ENCODE measurements at places on chromosomes 3 and 15.

GRCh38 chr3:146502887-146503460 is 33.6 kb upstream of the PLSCR2 start:
- peak; percentile 57 for DNase-seq

- DNase-seq, result no peak
Measured at GRCh38 chr3:155548195-155548594, 196.7 kb downstream of the PLCH1 start.

GRCh38 chr3:32457971-32458471 is 44.6 kb downstream of the CMTM6 start:
- DNase-seq, result no peak

GRCh38 chr3:10366651-10367101 is 45.8 kb upstream of the SEC13 start:
- DNase-seq, result no peak

DNA sequence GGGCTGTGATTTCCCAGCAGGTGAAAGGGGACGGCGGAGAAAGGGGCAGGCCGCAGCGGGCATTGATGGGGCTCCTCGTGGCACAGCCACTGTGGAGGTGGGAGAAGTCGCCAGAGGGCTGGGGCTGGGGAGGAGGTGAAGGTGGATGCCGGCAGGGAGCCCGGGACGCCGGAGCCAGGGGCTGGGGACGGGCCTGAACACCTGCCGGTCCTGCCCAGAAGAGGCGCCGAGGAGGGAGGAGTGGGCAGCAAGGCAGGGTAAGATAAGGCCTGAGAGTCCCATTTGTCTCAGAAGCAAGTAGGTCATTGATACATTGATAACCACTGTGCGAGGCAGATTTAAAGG is 571 bp upstream of the RARRES1 start:
- no peak for DNase-seq

DNA sequence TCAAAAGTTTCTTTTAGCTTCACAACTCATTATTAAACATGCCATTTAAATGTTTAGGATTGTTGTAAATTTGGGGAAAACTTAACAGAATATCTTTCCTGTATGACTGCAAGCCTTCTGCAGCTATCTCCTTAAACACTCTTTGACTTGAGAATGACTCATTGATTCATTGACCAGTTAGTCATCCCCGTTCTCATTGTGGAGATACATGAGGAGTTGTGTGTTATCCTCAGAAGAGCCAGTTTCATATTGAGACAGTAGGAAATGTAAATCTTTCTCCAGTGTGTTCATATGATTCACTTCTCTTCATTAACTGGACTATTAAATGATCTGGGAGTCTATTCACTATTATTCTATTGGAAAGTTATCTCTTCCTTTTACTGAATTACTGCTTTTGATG is 83.0 kb downstream of the CRYGS start:
- DNase-seq, result no peak

- no peak for DNase-seq
Measured at GRCh38 chr3:55556619-55557537, 69.8 kb upstream of the WNT5A start.

GRCh38 chr3:38459499-38460048 is 5.9 kb downstream of the ACVR2B start:
- DNase-seq, result no peak

DNA sequence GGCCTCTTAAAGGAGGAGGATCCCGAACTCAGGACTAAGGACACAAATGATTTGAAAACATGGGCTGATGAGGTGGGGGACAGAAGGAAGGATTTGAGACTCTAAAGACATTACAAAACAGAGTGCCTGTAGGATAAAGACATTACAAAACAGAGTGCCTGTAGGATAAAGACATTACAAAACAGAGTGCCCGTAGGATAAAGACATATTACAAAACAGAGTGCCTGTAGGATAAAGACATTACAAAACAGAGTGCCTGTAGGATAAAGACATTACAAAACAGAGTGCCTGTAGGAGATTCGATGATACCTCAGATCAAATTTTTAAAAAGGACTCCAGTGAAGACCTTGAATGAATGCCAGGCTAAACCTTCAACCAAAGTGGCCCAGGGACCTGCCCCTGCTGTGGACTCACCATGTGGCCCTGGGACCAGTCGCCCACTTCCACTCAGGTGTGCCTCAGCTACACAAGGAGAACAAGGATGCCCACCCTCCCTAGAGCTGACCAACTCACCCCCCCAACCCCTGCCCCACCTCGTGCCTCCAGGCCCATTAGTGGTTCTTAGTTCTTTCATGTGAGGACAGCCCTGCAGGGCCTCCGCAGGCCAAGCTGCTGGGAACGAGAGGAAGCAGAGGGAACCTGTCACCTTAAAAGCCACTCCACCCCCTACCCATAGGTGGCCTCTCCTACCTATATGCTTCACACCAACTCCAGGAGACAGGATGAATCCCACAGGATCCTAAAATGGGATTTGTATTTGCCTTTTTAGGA is 59.8 kb downstream of the SH3BP5 start:
- DNase-seq, result no peak

- DNase-seq, result no peak
Measured at GRCh38 chr3:28109829-28110228, 131.6 kb upstream of the CMC1 start.

GRCh38 chr15:47371939-47372338 is 345.4 kb upstream of the SEMA6D start:
- no peak for DNase-seq

DNA sequence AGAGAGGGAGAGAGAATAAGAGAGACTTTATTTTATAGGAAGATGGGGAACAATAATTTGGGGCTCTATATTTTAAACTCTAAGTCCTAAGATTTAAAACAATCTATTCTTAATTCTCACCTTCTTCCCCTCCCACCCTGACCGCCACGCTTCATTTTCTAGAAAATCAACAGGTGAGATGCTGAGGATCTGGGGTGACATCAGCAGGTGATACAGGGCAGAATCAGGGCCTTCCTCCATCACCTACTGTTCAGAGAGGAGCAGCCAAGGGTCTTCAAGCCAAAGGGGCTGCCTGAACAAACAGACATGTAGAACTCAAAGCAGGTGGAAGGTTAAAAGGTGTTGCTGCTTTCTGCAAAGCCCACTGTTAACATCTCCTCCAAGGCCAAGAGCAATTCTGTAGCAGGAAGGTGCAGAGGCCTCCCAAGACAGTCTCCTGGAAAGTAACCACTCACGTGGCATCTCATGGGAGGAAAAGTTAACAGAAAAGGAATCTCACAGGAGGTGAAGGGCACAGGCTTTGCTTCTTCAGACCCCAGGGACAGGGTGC is 183.6 kb upstream of the TLE3 start:
- no peak for DNase-seq

DNA sequence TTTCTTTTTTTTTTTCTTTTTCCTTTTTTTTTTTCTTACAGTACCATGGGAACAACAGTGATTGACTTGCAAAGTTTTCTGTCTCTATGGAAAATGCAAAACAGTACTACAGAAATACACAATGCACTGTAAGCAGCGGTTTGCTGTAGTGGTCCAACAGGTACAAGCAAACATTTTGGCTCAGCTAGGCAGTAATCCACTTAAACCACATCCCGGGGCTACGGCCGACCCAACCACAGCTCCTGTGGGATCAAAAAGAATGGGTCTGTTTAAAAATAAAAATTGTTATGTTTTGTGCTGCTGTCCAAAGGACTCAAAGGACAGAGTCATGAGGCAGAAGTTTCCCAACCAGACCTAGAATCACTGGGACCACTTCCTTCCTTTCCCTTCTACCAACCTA is 667.1 kb upstream of the ADAMTS9 start:
- DNase-seq, result no peak

- DNase-seq, result no peak
Measured at GRCh38 chr3:138440121-138440521, 5.7 kb downstream of the ESYT3 start.

- no peak for DNase-seq
Measured at GRCh38 chr3:187017511-187018230, 87.3 kb downstream of the ST6GAL1 start.

GRCh38 chr15:83653288-83653638 is 660 bp upstream of the ADAMTSL3 start:
- DNase-seq, result no peak

- DNase-seq, result no peak
Measured at GRCh38 chr3:151301787-151302186, 14.8 kb downstream of the GPR87 start.

- DNase-seq, result no peak
Measured at GRCh38 chr3:138135833-138136194, 3.6 kb upstream of the A4GNT start.

DNA sequence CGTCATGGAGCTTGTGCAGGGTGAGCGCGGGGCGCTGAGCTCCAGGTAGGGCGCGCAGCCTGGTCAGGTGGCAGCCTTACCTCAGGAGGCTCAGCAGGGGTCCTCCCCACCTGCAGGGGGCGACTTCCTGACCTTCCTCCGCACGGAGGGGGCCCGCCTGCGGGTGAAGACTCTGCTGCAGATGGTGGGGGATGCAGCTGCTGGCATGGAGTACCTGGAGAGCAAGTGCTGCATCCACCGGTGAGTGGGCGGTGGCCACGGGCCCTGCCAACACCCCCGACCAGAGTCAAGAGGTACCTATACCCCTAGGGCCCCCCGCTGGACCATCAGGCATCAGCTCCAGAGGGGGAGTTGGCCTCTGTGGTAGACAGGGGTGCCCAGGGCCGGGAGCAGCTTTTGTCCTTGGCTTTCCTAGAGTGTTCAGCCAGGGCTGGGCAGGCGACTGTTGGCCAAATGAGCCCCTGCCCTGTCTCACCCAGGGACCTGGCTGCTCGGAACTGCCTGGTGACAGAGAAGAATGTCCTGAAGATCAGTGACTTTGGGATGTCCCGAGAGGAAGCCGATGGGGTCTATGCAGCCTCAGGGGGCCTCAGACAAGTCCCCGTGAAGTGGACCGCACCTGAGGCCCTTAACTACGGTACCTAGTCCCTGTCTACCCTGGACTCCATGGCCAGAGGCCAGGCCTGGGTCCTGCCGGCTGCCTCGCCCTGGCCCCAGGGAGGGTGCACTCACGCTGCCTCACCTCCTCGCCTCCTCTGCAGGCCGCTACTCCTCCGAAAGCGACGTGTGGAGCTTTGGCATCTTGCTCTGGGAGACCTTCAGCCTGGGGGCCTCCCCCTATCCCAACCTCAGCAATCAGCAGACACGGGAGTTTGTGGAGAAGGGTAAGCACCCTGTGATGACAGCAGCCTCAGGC is 9.1 kb downstream of the FES start:
- no peak for DNase-seq

DNA sequence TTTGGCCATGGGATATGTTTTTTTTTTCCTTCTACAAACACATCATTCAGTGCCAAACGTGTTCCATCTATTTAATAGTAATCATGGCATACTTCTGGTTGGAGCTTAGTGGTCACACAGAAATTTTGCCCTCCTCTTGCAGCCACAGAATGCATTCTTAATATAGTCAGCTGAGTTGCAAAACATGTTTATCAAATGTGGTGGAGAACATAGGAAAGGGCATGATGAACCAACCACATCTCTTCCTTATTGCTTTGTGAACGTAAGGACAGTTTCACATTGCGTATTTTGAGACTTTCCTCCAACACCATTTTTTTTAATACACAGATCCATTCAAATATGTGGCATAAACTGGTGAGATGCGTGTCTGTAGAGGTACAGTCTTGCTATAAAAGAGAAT is 106.8 kb downstream of the BBX start:
- DNase-seq, result no peak

- no peak for DNase-seq
Measured at GRCh38 chr3:117483839-117484238, 774.3 kb downstream of the TUSC7 start.

GRCh38 chr3:27713078-27713423 is 9.1 kb downstream of the EOMES start:
- no peak for DNase-seq

DNA sequence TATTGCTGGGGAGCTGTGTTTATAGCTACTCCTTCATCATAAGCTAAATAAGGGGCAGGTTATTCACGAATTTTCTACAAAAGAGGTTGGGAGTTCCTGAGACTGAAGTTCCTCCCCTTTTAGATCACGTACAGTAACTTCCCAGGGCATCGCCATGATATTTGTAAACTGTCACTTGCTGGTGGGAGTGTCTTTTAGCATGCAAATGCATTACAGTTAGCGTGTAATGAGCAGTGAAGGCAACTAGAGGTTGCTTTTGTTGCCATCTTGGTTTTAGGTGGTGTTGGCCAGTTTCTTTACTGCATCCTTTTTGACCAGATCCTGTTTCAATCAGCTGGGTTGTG is 64.4 kb downstream of the IL12A start:
- DNase-seq, result no peak

GRCh38 chr3:64638981-64639481 is 48.8 kb downstream of the ADAMTS9 start:
- DNase-seq, result no peak

DNA sequence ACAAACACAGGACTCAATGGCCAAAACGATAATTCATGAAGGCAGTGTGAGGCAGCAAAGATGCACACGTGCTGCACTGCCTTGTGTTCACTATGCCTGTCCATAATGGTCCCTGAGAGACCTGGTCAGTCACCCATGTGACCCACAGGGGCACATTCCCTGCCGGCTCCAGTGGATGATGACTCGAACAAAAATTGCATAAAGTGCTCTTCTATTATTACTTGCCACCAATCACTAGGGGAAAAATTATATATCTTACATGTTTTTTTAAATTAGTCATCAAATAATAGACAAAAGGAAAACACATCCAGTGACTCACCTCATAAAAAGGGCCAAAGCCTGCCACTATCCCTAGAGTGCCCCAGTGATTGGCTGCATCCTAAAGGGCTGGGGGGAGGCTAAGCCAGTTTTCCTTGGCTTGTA is 47.5 kb downstream of the UBP1 start:
- DNase-seq, result no peak

- DNase-seq, result peak; percentile 89
Measured at GRCh38 chr3:78645628-78646310, 1122.0 kb downstream of the ROBO1 start.

DNA sequence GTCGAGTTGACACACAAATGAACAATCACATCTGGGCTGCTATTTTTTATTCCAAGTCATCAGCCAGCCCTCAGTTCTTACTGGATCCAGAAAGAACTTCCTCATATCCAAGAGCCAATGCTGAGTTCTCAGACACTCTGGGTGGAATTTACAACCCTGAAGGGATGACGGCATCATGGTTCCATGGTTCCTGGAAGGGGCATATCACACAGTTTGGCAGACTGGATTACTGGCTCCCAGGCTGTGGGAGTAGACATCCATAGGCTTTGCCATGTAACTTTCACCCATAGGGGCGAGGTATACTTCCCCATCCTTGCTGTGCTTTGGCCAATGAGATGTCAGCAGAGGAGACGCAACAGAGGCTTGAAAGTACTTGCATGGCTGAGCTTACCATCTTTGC is 26.9 kb upstream of the KBTBD12 start:
- no peak for DNase-seq

- DNase-seq, result no peak
Measured at GRCh38 chr3:9600597-9600996, 47.0 kb upstream of the LHFPL4 start.

All from trophoblast cell (in vitro differentiated cells and primary cell).